ENCODE measurements at places on chromosomes 5 and 9. TPM values are rescaled to one million over a fixed set of nuclear protein-coding genes. Genes with fewer than 3 reads are reported as not detected.

DNA sequence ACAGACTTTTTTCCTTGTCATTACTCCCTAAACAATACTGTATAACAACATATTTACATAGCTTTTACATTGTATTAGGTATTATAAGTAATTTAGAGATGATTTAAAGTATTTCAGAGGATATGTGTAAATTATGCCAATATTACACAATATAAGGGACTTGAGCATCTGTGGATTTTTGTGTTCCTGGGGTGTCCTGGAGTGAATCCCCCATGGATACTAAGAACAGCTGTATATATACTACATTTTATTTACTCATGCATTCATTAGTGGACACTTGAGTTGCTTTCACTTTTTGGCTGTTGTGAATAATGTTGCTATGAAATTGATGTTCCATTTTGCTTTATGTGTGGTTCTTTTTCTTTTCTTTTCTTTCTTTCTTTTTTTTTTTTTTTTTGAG, 348.8 kb downstream of the SH3GL2 start:
- no peak for DNase-seq
- no peak overlapping the region for H3K4me3 ChIP-seq
- no peak overlapping the region for H3K27ac ChIP-seq
- no peaks in the 10 kb centered on the region for H3K27me3 ChIP-seq
- no peaks in the 10 kb centered on the region for H3K4me1 ChIP-seq

DNA sequence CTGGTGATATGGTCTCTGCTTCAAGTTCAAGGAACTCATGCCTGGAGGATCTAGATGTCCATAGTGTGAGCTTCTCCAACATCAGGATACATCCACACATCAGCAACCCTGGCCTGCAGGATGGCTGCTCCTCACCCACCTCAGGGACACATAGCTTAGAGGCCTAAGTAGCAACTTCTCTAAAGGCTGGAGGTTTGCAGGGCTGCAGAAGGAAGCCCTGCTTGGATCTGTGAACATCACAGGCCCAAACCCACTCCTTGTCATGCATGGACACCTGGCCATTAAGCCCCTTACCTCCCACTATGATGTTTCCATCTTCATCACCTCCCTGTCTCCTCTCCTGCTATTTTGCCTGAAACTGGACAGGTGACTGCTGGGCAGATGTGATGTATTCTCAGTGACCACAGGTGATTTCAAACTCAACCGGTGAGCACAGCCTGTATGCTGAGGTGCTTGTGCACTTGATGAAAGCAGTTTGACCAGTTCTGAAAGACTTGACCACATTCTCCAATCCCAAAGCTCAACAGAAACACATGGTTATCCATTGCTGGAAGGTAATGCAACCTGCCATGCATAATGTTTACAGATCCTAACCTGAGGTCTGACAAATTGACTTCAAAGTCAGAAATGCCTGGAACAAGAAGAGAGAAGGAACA, 205.2 kb downstream of the FSTL4 start:
- no peak overlapping the region for H3K4me3 ChIP-seq
- H3K27ac ChIP-seq = no peak overlapping the region
- no peaks in the 10 kb centered on the region for H3K27me3 ChIP-seq
- H3K36me3 ChIP-seq = no peaks in the 10 kb centered on the region
- H3K4me1 ChIP-seq = no peaks in the 10 kb centered on the region
- no peak for DNase-seq

The CD14 gene
- total RNA-seq = 13.9 TPM

GRCh38 chr9:92754091-92754745, 10.4 kb downstream of the BICD2 start:
- H3K36me3 ChIP-seq = no peaks in the 10 kb centered on the region
- no peak overlapping the region for H3K4me3 ChIP-seq
- H3K27ac ChIP-seq = no peak overlapping the region
- no peaks in the 10 kb centered on the region for H3K27me3 ChIP-seq

The HMCN2 gene
- total RNA-seq = 6.7 TPM

GRCh38 chr5:36728697-36729543, 122.5 kb downstream of the SLC1A3 start:
- no peaks in the 10 kb centered on the region for H3K27me3 ChIP-seq
- H3K36me3 ChIP-seq = no peaks in the 10 kb centered on the region
- H3K4me3 ChIP-seq = no peak overlapping the region
- no peaks in the 10 kb centered on the region for H3K4me1 ChIP-seq

The CDC20B gene
- not detected for total RNA-seq

- no peaks in the 10 kb centered on the region for H3K36me3 ChIP-seq
- DNase-seq = no peak
- no peak overlapping the region for H3K27ac ChIP-seq
- peaks cover 11% of the 10 kb centered on the region for H3K27me3 ChIP-seq
- peaks cover 6% of the 10 kb centered on the region for H3K4me1 ChIP-seq
- H3K4me3 ChIP-seq = peak overlapping the region; percentile 50
Observed at GRCh38 chr9:135701067-135701958, 672 bp upstream of the KCNT1 start.

- no peak for DNase-seq
- no peak overlapping the region for H3K27ac ChIP-seq
- H3K36me3 ChIP-seq = no peaks in the 10 kb centered on the region
- H3K4me1 ChIP-seq = no peaks in the 10 kb centered on the region
Observed at GRCh38 chr9:98172604-98173003, 19.8 kb downstream of the CORO2A start.

GRCh38 chr9:136934277-136934676, 10.3 kb downstream of the FBXW5 start:
- H3K4me3 ChIP-seq = no peak overlapping the region
- DNase-seq = no peak
- H3K27me3 ChIP-seq = no peaks in the 10 kb centered on the region

DNA sequence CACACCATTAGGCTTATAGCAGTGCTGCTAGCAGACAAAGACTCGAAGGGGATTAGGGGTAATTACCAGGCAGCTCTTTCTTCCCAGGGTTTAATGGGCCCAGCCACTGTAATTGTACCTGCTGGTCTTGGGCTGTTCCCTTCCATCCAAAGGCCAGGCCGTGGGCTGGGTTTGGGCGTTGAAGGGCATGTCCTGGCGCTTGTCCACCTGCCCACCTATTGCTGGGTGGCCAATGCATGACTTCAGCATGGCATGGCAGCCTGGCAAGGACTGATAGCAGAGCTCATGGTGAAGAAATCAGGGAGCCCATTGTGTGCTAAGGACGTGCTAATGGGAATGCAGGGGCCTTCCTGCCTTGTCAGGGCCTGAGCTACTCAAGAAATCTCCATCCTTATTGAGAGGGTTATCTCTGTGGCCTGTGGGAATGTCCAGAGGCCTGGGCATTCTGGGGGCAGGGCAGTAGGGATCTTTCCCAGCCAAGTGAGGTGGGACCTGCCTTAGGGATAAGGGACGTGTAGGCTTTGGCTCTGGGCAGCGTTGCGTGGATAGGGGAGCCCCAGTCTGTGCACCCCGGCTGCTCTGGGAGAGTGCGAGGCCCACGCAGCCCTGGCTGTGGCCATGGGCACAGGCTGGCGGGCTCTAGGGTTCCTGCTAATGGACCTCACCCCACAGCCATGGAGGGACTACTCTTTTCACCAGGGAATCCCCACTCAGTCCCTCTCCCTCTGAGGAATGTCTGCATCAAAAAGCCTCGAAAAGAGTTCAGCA, 116.1 kb upstream of the PITX1 start:
- H3K4me1 ChIP-seq = no peaks in the 10 kb centered on the region
- H3K36me3 ChIP-seq = no peaks in the 10 kb centered on the region
- H3K4me3 ChIP-seq = no peak overlapping the region
- DNase-seq = no peak
- H3K27ac ChIP-seq = no peak overlapping the region

GRCh38 chr5:150765011-150765798, 6.4 kb upstream of the DCTN4 start:
- no peaks in the 10 kb centered on the region for H3K27me3 ChIP-seq
- no peaks in the 10 kb centered on the region for H3K36me3 ChIP-seq
- no peak overlapping the region for H3K4me3 ChIP-seq
- H3K27ac ChIP-seq = no peak overlapping the region

- H3K4me1 ChIP-seq = peaks cover 23% of the 10 kb centered on the region
- H3K4me3 ChIP-seq = no peak overlapping the region
- H3K27ac ChIP-seq = no peak overlapping the region
- H3K27me3 ChIP-seq = no peaks in the 10 kb centered on the region
- no peak for DNase-seq
Observed at GRCh38 chr5:91269198-91269597, 113.9 kb downstream of the ARRDC3 start.

DNA sequence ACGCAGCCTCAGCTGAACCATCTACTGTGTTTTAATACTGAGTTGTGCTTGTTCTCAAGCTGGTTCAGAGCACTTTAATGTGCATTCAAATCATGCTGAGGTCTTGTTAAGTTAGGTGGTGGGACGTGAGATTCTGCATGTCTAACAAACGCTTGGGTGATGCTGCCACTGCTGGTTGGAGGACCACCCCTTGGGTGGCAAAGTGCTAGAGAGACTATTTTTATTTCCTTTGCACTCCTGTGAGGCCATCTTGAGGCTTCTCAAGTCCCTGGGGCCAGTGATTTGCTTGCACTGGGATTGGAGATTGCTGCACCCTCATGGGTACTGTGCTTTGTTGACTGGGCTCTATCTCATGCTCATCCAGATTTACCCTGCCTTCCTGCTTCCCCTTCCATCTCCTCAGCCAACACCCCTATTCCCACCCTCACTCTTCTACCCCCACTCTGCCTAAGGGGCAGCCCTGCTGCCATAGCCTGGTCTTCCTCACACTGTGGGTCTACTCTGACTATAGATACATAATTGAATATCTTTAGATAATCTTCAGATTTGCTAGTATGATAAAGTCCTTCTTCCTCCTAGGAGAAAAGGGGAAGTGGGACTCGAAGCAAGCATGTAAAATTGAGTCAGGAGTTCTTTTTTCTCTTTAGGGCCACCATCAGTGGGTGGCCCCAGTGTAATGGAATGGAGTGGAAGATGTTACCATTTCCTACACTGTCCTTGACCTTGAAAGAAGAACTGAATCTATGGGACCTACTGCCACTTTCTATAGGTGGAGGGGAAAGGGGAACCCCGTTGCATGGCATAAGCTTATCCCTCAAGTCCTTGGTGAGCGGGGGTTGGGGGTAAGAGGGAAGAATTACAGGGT, 45.1 kb upstream of the SUB1 start:
- no peaks in the 10 kb centered on the region for H3K4me1 ChIP-seq
- H3K36me3 ChIP-seq = no peaks in the 10 kb centered on the region
- H3K27me3 ChIP-seq = no peaks in the 10 kb centered on the region
- no peak overlapping the region for H3K4me3 ChIP-seq
- no peak for DNase-seq

GRCh38 chr5:179215576-179215975, 129.7 kb downstream of the ADAMTS2 start:
- DNase-seq = no peak
- no peaks in the 10 kb centered on the region for H3K36me3 ChIP-seq
- H3K4me1 ChIP-seq = no peaks in the 10 kb centered on the region
- no peaks in the 10 kb centered on the region for H3K27me3 ChIP-seq
- no peak overlapping the region for H3K27ac ChIP-seq

DNA sequence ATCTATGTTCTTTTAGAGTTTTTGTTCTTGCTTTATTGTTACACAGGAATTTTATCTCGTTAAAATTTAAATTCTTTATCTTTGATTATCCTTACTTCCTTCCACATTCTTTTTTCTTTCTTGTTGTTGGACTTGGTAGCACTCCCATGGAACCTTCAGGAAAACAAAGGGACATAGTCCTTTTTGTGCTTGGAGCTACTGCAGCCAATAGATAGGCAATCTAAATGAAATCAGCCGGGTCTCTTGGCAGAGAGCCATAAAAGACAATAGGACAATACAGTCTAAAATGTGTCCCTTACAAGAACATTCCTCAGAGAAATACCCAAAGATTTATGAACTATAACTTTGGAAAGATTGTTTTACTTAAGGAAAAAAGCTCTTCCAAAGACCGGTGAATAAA, 548.1 kb upstream of the C9orf72 start:
- no peak overlapping the region for H3K27ac ChIP-seq
- no peaks in the 10 kb centered on the region for H3K36me3 ChIP-seq
- H3K4me1 ChIP-seq = no peaks in the 10 kb centered on the region
- DNase-seq = no peak

- DNase-seq = peak; percentile 73
- H3K36me3 ChIP-seq = peaks cover 51% of the 10 kb centered on the region
- H3K4me1 ChIP-seq = peaks cover 5% of the 10 kb centered on the region
- no peak overlapping the region for H3K27ac ChIP-seq
Observed at GRCh38 chr5:172910828-172911627, 48.2 kb upstream of the RPL26L1 start.

DNA sequence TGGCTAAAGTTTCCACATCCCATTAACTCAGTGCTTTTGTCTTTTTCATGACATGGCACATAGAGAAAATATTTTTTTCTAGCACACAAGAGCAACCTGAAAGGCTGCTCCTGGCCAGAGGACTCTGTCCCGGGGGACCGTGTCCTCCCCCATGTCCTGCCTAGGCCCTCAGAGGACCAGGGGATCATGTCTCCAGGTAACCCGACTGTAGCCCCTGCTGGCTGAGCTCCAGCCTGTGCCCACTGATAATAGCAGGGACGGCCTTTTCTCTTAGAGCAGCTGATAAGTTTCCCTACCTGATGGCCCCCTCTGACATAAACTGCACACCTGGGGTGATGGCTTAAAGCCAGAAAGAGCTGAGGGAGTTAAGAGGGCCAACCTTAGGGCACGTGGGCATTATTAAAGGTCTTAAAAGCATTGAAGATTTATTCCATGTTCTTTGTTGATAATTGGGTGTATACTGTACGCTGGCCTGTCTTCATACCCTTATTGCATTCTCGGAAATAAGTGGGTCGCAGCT, 5.9 kb downstream of the HDHD3 start:
- H3K27me3 ChIP-seq = no peaks in the 10 kb centered on the region
- peaks cover 29% of the 10 kb centered on the region for H3K36me3 ChIP-seq
- DNase-seq = no peak
- H3K4me3 ChIP-seq = no peak overlapping the region

The SPINK1 gene
- total RNA-seq = 8.2 TPM

The DHFR gene
- 11.0 TPM for total RNA-seq

The HOMER1 gene
- 34.3 TPM for total RNA-seq

DNA sequence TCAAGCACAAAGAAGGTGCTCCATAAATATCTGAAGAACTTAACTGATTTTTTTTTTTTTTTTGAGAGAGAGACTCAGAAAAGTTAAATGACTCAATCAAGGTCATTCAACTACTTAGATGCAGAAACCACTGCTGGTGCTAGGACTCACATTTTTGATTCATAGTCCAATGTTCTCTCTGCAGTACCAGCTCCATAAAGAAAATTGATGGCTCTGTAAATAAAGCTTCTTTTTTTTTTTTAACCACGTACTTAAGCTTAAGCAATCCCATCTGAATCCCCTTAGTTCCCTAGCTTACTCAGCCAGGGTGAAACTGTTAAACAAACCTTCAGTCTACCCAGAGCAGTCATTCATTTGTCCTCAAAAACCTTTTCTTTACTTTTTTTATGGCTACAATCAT, 657.0 kb upstream of the WWC1 start:
- H3K4me1 ChIP-seq = no peaks in the 10 kb centered on the region
- no peak overlapping the region for H3K27ac ChIP-seq
- no peak for DNase-seq
- no peak overlapping the region for H3K4me3 ChIP-seq
- no peaks in the 10 kb centered on the region for H3K27me3 ChIP-seq

The MSX2 gene
- total RNA-seq = 2.4 TPM

GRCh38 chr5:170584003-170584402, 80.2 kb downstream of the KCNIP1 start:
- H3K36me3 ChIP-seq = no peaks in the 10 kb centered on the region
- no peaks in the 10 kb centered on the region for H3K27me3 ChIP-seq
- H3K4me3 ChIP-seq = no peak overlapping the region

The BTNL9 gene
- 10.4 TPM for total RNA-seq

The SLC31A1 gene
- 4.1 TPM for total RNA-seq

GRCh38 chr9:37966412-37967013, 62.6 kb upstream of the SLC25A51 start:
- H3K27ac ChIP-seq = no peak overlapping the region
- H3K4me1 ChIP-seq = peaks cover 17% of the 10 kb centered on the region
- no peak overlapping the region for H3K4me3 ChIP-seq
- no peak for DNase-seq
